ENCODE measurements at places on chromosomes 12 and 14. TPM values are rescaled to one million over a fixed set of nuclear protein-coding genes. Genes with fewer than 3 reads are reported as not detected.

LMBR1L gene
- total RNA-seq = 32.3 TPM

SSTR1 gene
- 0.36 TPM for total RNA-seq

POTEG gene
- total RNA-seq = not detected

SYT10 gene
- not detected for total RNA-seq

CD9 gene
- 243 TPM for total RNA-seq

TMEM229B gene
- 33.8 TPM for total RNA-seq

CDH24 gene
- 1.8 TPM for total RNA-seq

ERBB3 gene
- 212 TPM for total RNA-seq

TDG gene
- total RNA-seq = 22.0 TPM

FOXG1 gene
- not detected for total RNA-seq

TCL1A gene
- total RNA-seq = not detected

GNB3 gene
- 0.31 TPM for total RNA-seq

PLCZ1 gene
- not detected for total RNA-seq

FGF23 gene
- total RNA-seq = not detected

NRIP2 gene
- not detected for total RNA-seq

BIN2 gene
- total RNA-seq = not detected

Measured in melanocyte of skin (primary cell).